ENCODE measurements at places on chromosomes 2 and 18. TPM values are rescaled to one million over a fixed set of nuclear protein-coding genes. Genes with fewer than 3 reads are reported as not detected.

The TM4SF20 gene
- total RNA-seq, result not detected

The RGPD3 gene
- 0.05 TPM for total RNA-seq

The SERPINB5 gene
- total RNA-seq, result not detected

The RAB27B gene
- 0.05 TPM for total RNA-seq

The HAUS1 gene
- 7.4 TPM for total RNA-seq

The CLHC1 gene
- total RNA-seq, result 4.4 TPM

GRCh38 chr2:101830555-101830954 is 133.0 kb downstream of the MAP4K4 start:
- H3K4me3 ChIP-seq, result no peak overlapping the region
- no peaks in the 10 kb centered on the region for H3K27me3 ChIP-seq
- H3K36me3 ChIP-seq, result peaks cover 81% of the 10 kb centered on the region

GRCh38 chr2:217899231-217900009 is 103.4 kb downstream of the TNS1 start:
- peaks cover 76% of the 10 kb centered on the region for H3K4me1 ChIP-seq
- DNase-seq, result peak; percentile 89
- H3K27ac ChIP-seq, result peak overlapping the region; percentile 92
- H3K27me3 ChIP-seq, result no peaks in the 10 kb centered on the region
- H3K4me3 ChIP-seq, result no peak overlapping the region
- H3K36me3 ChIP-seq, result peaks cover 7% of the 10 kb centered on the region

GRCh38 chr2:23788100-23788499 is 138.8 kb downstream of the ATAD2B start:
- H3K4me1 ChIP-seq, result no peaks in the 10 kb centered on the region
- H3K27me3 ChIP-seq, result no peaks in the 10 kb centered on the region
- H3K36me3 ChIP-seq, result peaks cover 48% of the 10 kb centered on the region
- H3K27ac ChIP-seq, result no peak overlapping the region
- DNase-seq, result no peak

DNA sequence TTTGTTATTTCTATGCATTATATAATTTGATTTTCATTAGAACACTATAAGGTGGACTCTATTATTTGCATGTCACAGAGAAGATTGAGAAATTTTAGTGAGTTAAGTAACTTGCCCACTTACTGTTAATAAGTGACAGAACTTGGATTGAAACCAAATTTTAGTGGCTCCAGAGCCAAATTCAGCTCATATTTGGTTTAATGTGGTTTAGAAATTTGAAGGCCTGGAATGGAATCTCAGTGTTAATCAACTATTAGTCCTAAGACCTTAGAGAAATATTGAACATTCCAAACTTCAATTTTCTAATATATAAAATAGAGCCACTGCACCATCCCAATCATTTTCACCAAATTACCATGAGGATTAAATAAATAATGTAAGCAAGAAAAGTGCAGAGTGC is 281.6 kb downstream of the ZNF385B start:
- H3K4me3 ChIP-seq, result no peak overlapping the region
- H3K27me3 ChIP-seq, result no peaks in the 10 kb centered on the region
- no peak overlapping the region for H3K27ac ChIP-seq
- H3K4me1 ChIP-seq, result peaks cover 8% of the 10 kb centered on the region
- no peaks in the 10 kb centered on the region for H3K36me3 ChIP-seq

DNA sequence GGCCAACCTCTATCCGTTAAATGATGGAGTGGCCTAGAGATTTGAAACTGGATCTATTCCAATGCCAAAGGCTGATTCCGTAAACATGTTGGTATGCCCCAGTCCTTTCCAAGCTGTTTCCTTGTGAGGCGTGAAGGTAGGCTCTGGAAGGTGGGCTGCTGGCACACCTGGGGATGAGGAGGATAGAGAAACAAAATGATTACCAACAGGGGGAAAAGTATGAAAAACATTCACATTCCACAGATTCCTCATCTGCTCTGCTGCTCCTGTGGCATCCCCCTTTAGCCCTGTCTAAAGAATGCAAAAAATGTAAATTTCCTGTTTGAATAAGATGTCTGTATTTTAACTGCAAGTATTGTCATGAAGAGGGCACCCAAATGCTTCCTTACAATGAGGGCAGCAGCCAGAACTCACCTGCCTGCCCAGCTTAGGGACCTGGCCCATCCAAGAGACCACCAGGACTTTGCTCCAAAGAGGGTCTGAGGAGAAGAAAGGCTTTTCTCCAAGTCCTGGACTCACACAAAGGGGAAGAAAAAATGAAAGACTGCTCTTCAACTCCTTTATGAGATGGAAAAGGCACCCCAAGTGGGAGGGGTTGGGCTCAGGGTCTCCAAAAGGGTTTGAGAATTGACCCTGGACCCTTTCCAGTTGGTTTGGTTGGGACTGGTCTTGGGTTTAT is 132.3 kb upstream of the PELI1 start:
- no peak overlapping the region for H3K27ac ChIP-seq
- H3K27me3 ChIP-seq, result no peaks in the 10 kb centered on the region
- peaks cover 25% of the 10 kb centered on the region for H3K4me1 ChIP-seq
- no peaks in the 10 kb centered on the region for H3K36me3 ChIP-seq
- no peak overlapping the region for H3K4me3 ChIP-seq

DNA sequence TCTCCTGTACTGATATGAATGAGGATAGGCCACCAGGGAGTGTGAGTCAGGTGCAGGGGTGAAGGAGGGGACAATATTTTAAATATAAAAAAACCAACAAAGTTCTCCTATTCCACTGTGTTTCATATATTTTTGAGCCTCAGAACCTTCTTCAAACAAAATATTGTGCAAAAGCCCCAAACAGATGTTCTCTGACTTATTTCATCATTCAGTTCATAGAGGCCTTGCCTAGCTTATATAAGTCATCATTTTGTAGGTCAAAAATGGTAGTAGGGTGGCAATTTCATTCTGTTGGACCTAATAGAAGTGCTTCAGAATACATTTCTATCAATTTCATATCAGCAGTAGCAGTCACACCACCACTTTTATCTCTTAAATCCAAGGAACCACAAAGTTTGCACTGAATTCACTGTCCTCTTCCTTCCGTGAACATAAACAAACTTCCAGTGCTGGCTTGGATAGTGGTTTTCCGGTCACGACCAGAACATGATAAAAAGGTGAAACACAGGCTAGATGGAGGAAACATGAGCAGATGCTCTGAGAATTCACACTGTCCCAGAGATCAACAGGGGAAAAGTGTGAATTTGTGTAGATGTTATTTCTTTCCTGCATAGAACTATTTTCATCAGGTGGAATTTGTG is 99.1 kb downstream of the EN1 start:
- no peaks in the 10 kb centered on the region for H3K27me3 ChIP-seq
- H3K27ac ChIP-seq, result no peak overlapping the region
- H3K4me1 ChIP-seq, result no peaks in the 10 kb centered on the region
- no peaks in the 10 kb centered on the region for H3K36me3 ChIP-seq
- DNase-seq, result no peak
- no peak overlapping the region for H3K4me3 ChIP-seq

GRCh38 chr2:20674974-20675679 is 8.2 kb downstream of the GDF7 start:
- H3K27ac ChIP-seq, result peak overlapping the region; percentile 62
- H3K4me3 ChIP-seq, result no peak overlapping the region
- peaks cover 38% of the 10 kb centered on the region for H3K4me1 ChIP-seq
- peaks cover 38% of the 10 kb centered on the region for H3K27me3 ChIP-seq
- DNase-seq, result peak; percentile 68

GRCh38 chr2:157900203-157900602 is 24.1 kb upstream of the ACVR1 start:
- H3K27ac ChIP-seq, result no peak overlapping the region
- no peak overlapping the region for H3K4me3 ChIP-seq
- no peaks in the 10 kb centered on the region for H3K27me3 ChIP-seq

DNA sequence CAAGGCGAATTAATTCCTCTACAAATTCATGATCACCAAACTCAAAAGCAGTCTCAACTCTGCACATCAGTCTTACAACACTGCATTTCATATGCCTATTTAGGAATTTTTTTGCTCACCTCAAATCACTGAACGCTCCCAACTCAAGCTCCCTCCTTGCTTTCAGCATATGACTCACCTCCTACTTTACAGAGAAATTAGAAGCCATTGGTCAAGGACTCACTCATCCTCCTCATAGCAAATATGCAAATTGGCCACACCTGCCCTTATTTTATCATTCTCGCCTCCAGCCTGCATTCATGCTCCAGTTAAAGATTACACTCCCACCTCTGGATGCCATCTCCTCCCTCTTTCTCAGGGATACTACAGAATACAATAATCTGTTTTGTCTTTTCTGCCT is 148.8 kb downstream of the MBD2 start:
- H3K4me3 ChIP-seq, result no peak overlapping the region
- H3K36me3 ChIP-seq, result no peaks in the 10 kb centered on the region
- no peaks in the 10 kb centered on the region for H3K27me3 ChIP-seq
- DNase-seq, result no peak
- no peaks in the 10 kb centered on the region for H3K4me1 ChIP-seq

GRCh38 chr2:23924589-23925359 is 2.1 kb downstream of the ATAD2B start:
- H3K4me1 ChIP-seq, result peaks cover 34% of the 10 kb centered on the region
- H3K27ac ChIP-seq, result peak overlapping the region; percentile 98
- H3K4me3 ChIP-seq, result peak overlapping the region; percentile 90
- no peaks in the 10 kb centered on the region for H3K36me3 ChIP-seq
- H3K27me3 ChIP-seq, result no peaks in the 10 kb centered on the region
- no peak for DNase-seq

DNA sequence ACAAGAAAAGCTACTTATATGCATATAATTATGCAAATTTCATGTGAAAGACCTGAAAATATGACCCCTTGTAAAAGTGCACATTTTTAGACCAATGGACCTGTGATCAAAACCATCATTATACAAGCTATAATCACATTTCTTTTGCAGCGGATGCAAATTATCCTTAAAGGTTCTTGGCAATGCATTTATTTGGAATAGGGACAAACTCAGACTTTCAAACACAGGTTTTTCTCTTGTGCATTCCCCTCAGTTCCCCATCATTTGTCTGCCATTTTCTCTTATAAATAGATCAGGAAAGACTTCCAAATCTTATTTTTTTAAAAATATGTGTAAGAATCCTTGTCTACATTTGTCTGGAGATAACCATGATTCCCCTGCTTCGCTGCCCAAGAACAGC is 954.2 kb upstream of the NRXN1 start:
- no peaks in the 10 kb centered on the region for H3K4me1 ChIP-seq
- no peak overlapping the region for H3K27ac ChIP-seq
- H3K27me3 ChIP-seq, result no peaks in the 10 kb centered on the region
- no peak overlapping the region for H3K4me3 ChIP-seq
- no peak for DNase-seq

DNA sequence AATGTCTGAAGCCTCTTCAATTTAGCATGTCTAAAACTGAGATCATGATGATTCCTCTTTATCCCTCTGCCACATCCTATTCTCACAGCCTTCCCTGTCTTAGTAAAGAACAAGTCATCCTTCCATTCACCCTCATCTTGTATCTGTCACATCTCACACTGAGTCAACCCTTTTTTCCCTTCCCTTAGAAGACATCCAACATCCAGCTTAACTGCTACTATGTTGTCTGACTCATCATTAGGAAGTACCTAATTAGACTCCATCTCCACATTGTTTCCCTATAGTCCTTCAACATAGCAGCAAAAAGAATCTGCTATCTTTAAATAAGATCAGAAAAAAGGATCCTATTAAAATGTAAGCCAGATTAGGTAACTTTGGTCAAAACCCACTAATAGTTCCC is 85.2 kb upstream of the GRB14 start:
- no peaks in the 10 kb centered on the region for H3K4me1 ChIP-seq
- no peak overlapping the region for H3K27ac ChIP-seq
- no peaks in the 10 kb centered on the region for H3K27me3 ChIP-seq
- H3K4me3 ChIP-seq, result no peak overlapping the region
- peaks cover 30% of the 10 kb centered on the region for H3K36me3 ChIP-seq
- no peak for DNase-seq

DNA sequence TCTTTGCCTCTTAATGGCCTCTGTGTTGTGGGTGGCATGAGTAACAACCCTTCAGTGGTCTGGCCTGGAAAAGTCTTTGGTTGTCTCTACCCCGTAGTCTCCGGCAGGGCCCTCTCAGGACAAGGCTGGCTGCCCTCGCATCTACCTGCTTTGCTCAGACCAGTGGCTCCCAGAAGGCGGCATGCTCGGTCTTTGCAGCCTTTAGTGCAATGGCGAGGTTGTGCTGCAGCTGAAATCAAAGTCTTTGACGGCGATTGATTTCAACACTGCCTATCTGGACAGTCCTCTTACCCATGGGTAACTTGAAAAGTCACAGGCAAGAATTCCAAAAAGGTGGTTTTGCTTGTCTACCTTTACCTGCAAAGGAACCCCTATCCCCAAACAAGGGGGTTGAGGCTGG is 95.9 kb downstream of the ALPK2 start:
- no peaks in the 10 kb centered on the region for H3K36me3 ChIP-seq
- H3K27me3 ChIP-seq, result no peaks in the 10 kb centered on the region
- H3K4me1 ChIP-seq, result peaks cover 9% of the 10 kb centered on the region
- no peak overlapping the region for H3K27ac ChIP-seq
- no peak overlapping the region for H3K4me3 ChIP-seq
- DNase-seq, result no peak

- H3K27ac ChIP-seq, result no peak overlapping the region
- no peaks in the 10 kb centered on the region for H3K27me3 ChIP-seq
- no peak for DNase-seq
- H3K4me1 ChIP-seq, result no peaks in the 10 kb centered on the region
- no peaks in the 10 kb centered on the region for H3K36me3 ChIP-seq
Measured at GRCh38 chr2:12131975-12132374, 385.5 kb downstream of the LPIN1 start.

DNA sequence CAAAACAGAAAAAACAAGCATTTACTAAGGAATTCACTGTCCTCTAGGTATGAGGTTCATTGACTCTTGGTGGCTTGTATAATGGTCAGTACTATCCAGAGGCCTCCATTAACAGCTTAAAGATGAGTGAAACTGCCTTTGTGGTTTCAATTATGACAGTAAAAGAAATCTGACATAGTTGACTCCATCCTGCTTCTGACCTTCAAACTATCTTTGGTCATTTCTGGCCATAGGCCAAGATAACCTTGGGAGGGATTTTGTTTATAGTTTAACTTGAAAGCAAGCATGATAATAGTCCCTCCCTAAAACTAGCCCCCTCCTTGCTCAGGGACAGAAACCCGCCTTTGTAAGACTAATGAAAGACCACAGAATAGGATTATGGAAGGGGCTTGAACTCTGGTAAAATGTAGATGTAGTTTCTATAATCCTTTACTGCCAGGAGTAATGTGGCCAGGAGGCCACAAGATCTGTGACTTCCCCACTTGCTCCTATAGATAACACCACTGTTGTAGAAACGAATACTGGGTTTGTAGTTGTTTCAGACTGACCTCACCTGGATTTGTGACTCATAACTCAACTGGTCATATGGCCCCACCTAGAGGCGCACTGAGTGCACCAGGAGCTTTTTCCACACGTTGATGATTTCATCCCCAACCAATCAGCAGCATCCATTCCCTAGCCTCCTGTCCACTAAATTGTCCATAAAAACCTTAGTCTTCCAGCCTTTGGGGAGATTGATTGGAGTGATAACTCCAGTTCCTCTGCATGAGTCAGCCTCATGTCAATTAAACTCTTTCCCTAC is 8.6 kb upstream of the PLEKHM3 start:
- DNase-seq, result no peak
- H3K27me3 ChIP-seq, result no peaks in the 10 kb centered on the region
- no peak overlapping the region for H3K27ac ChIP-seq
- H3K4me3 ChIP-seq, result no peak overlapping the region
- no peaks in the 10 kb centered on the region for H3K4me1 ChIP-seq
- H3K36me3 ChIP-seq, result no peaks in the 10 kb centered on the region

Data from heart left ventricle (tissue), 16 donors.